Inflammatory macrophage treated with lipopolysaccharide for 4 hours (primary cell): ENCODE measurements at places on chromosomes 12 and 14.

DNA sequence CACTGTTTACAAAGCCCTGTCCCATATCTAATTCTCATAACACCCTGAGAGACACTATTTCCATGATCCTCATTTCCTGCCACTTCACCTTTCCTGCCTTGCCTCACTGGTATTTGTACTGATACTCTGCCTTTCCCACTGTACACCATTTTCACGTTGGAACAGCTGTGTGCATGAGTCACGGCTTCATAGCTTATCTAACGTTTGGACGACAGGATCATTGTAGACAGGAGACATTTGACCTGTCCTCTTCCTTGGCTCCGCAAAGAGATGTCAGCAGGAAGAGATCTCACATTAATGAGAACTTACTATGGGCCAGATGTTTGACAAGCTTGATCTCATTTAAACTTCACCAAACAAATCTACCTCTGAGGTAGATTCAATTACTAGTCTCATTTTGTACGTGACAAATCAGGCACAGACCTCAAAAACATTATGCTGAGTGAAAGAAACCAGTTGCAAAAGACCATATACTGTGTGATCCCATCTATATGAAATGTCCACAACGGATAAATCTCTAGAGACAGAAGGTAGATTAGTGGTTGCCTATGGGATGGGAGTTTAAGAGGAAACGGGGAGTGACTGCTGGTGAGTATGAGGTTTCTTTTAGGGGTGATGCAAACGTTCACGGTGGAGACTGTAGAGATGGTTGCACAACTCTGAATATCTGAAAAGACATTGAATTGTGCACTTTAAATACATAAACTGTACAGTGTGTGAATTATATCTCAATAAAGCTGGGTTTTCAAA is 71.2 kb downstream of the KCNK13 start:
- no peak for DNase-seq

DNA sequence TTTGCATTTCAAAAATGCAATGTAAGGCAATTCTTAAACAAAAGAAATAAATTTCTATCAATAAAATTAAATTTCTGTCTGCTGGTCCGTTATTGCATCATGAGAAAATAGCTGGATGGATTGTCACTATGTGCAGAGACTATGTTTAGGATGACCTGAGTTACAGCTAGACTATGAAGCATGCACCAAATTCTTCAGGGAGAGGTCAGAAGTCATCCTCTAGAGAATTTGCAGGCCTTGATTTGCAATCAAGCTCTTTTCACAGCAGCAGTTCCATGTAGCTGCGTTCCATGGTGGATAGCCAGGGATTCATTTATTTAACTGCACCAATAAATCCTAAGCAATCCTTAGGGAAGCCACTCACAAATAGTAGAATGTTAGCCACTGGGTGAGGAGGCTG is 253.7 kb downstream of the MSRB3 start:
- no peak for DNase-seq

DNA sequence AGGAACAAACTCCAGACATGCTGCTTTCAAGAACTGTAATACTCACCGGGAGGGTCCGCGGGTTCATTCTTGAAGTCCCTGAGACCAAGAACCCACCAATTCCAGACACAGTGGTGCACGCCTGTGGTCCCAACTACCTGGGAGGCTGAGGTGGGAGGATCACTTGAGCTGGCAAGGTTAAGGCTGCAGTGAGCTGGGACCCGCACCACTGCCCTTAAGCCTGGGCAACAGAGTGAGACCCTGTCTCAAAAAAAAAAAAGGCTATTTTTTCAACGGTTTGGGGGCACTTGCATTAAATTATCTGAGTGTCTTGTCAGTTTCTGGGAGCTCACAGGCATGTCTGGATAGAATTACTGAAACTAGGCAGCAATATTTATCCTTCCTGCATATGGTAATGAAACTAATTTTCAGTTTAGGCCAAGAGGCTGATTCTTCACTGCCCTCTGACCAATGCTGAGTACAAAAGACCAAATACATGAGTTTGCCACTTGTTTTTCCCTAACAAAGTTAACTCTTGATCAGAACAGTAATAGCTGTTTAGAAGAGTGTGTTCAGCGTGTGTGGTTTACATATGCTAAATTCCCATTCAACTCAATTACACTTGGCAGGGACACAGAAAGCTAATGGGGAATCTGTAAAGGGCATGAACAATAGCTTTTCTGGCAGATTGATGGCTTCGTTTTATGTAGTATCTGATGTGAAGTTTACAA is 65.8 kb upstream of the RASSF3 start:
- DNase-seq = no peak

- DNase-seq = peak; percentile 99
Observed at GRCh38 chr12:89166525-89166934, 185.8 kb downstream of the DUSP6 start.

GRCh38 chr12:117552971-117553370 is 191.5 kb upstream of the NOS1 start:
- no peak for DNase-seq

- no peak for DNase-seq
Observed at GRCh38 chr12:129885287-129885686, 18.5 kb downstream of the TMEM132D start.

DNA sequence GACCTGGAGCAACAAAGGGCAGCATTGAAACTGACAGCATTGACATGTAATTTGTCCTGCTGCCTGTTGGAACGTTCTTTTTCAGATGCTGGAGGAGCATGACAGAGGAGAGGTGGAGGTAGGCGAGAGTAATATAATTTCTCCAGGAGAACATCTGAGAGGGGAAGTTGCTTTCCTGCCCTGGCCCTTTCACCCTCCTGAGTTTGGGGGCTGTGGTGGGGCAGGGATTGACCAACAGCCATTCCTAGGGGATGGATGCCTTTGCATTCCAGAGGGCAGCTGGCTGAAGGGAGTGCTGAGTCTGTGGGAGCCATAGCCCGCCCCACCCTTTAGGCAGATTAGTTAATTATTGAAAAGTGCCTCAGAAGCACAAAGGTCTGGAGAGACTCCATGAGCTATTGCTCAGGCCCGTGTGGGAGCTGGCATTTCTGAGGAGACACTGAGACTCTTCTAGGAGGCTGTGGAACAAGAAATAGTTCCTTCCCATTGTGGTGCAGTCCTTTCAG is 73.5 kb downstream of the ARF6 start:
- no peak for DNase-seq

DNA sequence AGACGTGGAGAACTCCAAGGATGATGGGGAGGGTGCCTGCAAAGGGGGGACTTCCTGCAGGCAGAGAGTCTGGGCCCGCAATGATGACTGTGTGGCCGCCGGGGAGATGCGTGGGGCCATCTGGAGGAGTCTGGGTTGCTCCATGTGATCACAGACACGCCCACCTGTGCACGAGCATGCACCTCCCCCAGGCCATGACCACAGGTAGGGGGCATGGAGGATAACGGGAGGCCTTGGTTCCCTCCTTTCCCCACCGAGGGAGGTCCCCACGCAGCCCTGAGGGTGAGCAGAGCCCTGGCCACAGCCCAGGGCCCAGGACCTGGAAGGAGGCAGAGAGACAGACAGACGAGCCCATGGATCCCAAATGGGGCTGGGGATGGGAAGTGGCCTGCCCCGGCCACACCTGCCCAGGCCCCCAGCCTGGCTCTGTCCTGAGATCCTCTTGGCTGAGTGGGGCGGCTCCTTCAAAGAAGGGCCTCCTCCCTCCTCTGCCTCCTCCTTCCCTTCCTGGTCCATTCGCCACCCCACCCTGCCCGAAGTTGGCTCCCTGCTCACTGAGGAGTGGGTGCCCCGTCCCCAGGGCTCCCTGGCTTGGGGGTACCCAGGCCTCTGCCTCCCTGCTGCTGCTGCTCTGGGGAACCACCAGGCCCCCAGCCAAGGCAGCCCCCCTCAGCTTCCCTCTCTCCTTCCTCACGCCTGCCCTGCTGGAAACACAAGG is 138.2 kb downstream of the CALM1 start:
- DNase-seq = no peak

DNA sequence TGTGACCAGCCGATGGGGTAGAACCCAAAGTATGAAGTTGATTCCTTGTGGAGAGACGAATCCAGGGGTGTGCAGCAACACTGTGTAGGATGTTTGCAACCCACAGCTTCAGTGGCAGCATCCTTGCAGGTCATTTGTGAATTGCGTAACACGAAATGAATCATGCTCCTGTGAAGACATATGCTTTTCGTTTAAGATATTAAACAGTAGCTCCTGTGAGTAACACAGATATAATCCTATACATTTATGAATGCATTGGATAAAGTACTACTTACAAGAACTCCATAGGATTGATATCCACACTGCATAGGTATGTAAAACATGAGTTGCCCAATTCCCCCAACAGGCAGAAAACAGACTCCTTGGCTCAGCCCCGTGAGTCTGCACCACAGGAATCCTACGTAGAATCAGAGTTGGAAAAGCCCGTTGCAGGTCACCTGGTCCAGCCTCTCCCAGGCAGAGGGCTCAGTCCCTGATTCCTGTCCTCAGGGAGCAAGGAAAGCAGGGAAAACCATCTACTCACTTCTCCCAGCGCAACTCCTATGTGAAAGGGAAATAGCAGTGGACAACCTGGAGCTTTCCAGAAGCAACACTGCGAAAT is 75.8 kb downstream of the GPATCH2L start:
- peak; percentile 67 for DNase-seq

DNA sequence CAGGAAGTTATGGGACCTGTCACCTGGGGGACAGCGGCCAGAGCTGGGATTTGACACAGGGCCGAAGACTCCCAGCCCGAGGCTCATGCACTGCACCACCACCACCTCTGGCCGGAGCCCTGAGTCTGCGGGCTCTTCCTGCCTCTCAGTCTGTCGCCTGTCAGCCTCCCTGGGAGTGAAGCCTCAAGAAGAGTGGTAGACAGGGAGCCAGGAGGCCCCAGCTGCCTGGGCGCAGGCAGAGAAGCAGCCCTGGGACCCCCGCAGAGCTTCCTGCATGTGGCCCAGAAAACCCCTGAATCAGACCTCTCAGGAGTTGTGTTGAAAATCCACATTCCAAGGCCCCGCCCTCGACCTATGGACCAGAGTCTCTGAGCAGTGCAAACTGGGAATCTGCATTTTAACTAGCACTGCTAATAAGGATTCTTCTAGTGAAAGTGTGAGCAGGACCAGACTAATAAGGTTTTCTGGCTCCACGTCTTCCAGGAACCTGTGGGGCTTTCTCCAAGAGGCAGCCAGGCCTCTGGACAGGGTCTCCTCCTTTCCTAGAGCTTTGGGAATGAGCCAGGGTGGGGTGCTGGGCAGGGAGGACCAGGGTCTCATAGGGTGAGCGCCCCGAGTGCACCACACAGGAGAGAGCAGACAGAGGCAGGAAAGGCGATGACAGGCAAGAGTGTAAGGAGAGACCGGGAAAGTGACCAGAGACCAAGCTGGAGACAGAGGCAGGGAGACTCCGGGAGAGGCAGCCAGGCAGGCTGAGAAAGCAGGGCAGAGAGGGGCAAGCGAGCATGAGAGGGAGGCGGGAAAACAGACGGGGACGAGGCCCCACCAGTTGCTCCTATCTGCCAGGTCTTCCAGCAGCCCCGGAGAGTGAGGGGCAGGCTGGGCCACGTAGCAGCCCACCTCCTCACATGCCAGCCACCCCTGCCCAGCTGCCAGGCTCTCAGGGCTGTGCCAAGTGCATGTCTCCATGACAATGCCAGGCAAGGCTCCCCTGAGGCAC is 112.4 kb downstream of the BCL11B start:
- no peak for DNase-seq

- no peak for DNase-seq
Observed at GRCh38 chr14:64844969-64845536, 34.7 kb downstream of the SPTB start.

DNA sequence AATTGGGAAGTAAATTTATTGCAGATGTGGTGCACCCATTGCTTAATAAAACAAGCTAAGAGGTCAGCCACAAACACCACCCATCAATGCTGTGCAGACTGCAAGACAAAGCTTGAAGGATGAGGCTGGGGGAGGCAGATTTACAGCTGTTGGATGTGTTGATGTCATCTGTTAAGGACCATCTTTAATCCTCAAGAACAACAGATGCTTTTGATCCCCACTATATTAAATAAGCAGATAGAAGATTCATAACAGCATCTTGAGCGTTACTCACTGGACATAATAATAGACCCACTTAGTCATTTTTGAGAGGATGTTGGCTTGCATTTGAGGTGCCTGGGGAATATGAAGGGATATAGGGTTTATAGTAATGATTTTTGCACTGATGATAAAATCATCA is 58.8 kb downstream of the GPR68 start:
- DNase-seq = no peak

GRCh38 chr12:105555556-105556295 is 225.2 kb downstream of the C12orf75 start:
- DNase-seq = no peak

GRCh38 chr12:2862876-2863275 is 6.0 kb upstream of the TEX52 start:
- no peak for DNase-seq

DNA sequence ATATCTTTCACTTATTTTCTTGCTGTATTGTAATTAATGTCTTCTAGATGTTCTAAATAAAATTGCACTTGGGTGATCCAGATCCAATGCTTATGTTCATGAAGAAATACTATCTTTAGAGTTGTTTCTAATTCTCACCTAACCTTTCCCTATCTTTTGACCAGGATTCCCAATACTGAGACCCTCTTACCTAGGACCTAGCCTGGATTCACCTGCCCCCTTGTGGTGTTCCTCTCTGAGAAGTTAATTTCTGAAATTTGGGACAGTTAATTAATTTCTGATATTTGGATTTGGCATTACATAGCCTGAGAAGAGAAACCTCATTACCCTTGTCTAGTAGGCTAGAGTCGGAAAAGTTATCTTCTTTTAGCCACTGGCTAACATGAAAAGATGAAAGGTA is 29.5 kb downstream of the FOXA1 start:
- no peak for DNase-seq

DNA sequence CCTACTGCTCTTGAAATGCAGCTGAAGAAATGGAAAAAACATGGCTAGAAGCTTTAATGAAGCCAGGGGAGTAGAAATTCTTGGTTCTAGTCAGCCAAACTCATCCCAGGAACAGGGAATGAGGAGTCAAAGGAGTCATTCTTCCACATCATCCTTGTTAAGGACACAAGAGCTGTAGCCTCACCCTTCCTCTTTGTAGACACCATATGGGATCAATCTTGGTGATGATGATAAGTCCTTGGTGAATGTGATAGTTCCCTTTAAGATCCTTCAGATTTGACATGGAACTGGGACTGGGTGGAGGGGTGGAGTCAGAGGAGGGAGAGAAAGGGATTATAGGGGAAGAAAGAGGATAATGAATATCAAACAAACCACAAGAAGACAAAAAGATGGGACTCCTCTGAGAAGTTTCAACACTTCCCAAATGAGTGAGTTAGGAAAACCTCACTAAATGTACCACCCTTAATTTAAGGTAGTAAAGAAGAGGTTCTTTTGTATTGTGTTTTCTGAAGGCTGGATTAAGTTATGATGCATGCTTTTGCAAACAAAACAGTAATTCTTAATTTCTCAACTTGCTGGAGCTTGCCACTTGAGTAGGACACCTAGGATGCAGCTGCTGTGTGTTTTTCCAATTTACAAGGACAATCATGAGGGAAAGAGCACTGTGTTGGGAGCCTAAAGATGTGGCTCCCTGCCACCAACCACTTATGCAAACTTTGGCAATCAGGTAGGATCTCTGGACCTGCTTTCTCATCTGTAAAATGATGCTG is 104.0 kb downstream of the WIF1 start:
- DNase-seq = no peak

DNA sequence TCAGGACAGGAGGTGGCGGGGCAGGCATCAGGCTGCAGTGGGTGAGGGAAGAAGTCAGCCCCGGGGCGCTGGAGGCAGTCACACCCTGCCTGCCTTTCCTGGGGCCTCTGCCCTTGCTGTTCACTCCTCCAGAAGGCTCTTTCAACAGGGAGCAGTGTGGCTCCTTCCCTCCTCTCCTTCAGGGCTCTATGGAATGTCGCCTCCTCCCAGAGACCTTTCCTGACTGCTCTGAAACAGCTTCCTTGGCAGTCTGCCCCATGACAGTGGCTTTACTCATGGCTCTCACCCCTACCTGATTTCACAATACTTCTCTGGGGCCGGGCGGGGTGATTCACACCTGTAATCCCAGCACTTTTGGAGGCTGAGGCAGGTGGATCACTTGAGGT is 7.1 kb downstream of the RHOF start:
- peak; percentile 89 for DNase-seq
